ENCODE measurements at places on chromosomes 5 and 9.

GRCh38 chr5:127355337-127355736 is 64.7 kb downstream of the MEGF10 start:
- DNase-seq, result no peak

- DNase-seq, result no peak
These were observed 163.3 kb downstream of the AUH start for GRCh38 chr9:91198405-91198804.

DNA sequence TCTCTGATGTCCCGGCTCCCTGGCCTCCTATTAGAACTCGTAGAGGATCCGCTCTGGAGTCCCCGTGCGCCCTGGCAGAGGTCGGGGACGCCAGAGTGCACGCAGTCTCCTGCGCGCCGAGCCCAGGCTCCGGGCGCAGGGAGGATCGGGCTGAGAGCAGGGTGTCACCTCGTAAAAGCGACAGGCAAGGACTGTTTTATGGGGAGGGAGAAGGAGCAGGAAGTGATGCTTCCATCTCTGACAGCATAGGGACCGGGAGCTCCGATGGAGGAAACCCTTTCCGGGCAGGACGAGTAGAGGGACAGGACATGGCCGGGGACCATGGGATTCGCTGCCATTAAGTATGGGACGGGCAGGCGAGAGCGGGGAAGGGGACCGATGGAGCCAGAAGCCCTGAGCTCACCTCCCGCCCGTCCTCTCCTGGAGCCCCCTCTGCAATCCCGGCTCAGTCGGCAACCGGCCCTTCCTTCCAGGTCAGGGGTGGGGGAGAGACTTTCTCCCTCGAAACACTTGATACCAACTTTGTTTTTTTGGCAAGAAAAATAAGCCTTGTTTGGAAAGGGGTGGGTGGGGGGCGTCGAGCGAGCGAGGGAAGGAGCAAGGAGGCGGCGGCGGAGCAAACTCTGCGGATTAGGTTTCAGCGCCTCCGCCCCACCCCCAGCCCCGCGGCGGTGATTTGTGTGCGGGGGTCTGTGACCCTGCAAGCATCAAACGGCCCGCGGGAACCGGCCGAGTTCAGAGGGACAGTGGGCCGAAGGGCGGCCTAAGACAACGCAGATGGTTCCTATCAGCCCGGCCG is 12.6 kb downstream of the LMX1B start:
- no peak for DNase-seq

DNA sequence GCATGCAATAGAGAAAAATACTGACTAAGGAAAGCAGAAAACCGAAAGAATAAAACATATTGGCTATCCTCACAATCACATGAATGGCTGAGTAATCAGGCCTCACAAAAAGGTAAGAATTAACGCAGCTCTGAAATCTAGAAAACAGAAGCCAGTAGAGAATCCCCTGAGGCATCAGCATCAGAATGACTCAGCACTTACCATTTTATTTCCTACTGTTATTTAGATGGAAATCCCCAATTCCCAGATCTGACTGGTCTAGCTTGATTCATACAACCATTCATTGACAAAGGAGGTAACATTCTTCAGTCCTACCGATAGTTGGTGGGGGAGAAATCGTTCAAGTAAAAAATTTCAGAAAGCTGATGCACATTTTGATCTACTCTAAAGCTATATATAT is 1408.4 kb upstream of the WWC1 start:
- no peak for DNase-seq

- DNase-seq, result no peak
These were observed 18.8 kb upstream of the ANKRD33B start for GRCh38 chr5:10545084-10545483.

DNA sequence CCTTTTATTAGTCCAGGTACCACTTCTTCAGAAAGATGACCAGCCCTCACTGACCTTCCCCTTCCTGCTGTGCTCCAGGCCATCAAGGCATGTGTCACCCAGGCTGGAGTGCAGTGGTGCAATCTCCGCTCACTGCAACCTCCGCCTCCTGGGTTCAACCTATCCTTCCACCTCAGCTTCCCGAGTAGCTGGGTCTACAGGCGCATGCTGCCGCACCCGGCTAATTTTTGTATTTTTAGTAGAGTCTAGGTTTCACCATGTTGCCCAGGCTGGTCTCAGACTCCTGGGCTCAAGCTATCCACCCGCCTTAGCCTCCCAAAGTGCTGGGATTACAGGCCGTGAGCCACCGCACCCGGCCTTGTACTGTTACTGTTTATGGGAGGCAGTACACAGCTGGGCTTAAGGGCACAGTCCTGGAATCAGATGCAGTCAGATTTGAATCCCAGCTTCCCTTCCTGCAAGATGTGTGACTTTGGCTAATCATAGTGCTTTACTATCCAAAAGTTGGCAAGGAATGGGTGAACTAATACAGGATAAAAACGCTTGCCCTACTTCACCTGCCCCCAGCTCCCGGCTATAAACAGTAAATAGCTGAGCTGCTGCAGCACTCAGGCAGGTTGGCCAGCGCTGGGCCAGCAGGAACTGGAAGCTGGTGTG is 483 bp upstream of the EIF4EBP3 start:
- DNase-seq, result no peak

DNA sequence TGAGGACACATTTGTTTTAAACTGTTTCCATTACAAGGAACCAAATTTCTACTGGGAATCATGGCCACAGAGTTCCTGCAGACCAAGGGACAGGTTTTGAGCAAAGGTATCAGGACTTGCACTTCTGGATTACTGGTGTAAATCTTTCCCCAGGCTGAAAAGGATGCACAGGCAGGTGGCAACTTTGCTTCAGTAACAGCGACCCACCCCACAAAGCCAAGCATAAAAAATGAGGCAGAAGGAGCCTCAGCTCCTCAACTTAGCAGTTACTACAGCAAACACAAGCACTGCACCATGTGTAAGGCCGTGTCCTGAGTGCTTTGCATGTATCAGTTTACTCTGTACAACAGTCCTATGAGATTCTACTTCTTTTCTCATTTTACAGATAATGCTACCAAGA is 251.9 kb downstream of the EBF1 start:
- no peak for DNase-seq

DNA sequence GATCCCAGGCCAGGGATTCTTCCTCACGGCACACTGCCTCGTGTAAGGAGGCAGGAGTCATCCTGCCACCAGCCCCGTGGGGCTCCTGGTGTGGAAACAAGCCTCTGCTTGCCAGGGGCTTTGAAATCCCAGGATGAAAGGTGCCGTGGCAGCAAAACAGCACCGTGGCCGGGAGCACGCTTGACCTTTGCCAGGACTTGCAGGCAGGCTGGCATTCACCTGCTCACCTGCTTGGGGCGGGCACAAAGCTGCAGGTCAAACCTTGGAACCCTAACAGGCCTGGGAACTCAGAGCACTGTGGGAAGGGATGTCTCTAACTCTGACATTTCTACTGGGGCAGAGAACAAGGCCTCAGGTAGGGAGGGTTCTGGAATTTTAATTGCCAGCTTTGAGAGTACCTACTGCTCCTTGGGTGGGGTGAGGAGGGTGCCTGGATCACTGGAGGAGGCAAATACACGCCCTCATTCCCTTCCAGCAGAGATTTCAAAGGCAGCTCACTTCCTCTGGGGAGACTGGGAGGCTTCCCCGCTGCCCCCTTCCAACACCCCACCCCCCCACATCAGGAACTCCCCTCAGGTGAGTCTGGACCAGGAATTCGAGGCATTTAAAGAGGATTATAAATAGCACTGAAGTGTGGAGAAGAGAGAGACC is 45.6 kb upstream of the STXBP1 start:
- DNase-seq, result no peak

DNA sequence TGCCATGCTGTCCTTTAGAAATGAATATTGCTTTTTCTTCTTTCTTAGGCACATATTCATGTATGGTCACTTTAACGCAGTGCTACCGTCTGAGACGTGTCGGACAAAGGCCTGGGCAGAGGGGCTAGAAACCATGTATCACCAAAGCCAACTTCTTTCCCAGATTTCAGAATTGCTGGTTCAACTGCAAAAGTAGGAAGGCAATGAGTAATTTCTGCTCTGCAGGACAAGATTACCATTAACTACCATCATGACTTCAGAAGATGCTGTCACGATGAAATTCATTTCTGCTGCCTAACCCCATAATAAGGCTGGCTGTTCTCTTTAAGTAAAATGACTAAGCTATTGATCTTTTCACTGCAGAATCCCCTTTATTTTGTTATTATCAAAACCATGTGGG is 306.7 kb downstream of the PDE4D start:
- no peak for DNase-seq

GRCh38 chr5:149435015-149435376 is 55.9 kb upstream of the IL17B start:
- DNase-seq, result no peak

- no peak for DNase-seq
These were observed 193.2 kb upstream of the MAP3K1 start for GRCh38 chr5:56622141-56622540.

DNA sequence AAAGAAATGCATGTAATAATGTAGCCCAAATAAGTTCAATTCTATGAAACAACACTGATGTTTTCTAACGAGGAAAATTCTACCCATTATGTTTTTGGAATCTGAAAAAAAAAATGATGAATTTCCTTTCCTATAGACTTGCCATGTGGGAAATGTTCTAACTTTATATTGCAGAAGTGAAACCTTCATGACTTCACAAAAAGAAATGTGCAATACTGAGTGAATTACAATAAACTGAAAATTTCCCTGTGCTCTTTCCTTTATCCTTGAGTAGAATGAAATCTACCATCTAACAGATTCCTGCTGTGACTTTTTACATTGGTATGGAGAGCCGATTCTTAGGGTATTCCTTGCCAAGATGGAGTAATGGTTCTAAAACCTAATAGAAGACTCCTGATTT is 1622.5 kb downstream of the MAT2B start:
- DNase-seq, result peak; percentile 73

GRCh38 chr5:102778478-102778877 is 23.4 kb downstream of the PAM start:
- no peak for DNase-seq

DNA sequence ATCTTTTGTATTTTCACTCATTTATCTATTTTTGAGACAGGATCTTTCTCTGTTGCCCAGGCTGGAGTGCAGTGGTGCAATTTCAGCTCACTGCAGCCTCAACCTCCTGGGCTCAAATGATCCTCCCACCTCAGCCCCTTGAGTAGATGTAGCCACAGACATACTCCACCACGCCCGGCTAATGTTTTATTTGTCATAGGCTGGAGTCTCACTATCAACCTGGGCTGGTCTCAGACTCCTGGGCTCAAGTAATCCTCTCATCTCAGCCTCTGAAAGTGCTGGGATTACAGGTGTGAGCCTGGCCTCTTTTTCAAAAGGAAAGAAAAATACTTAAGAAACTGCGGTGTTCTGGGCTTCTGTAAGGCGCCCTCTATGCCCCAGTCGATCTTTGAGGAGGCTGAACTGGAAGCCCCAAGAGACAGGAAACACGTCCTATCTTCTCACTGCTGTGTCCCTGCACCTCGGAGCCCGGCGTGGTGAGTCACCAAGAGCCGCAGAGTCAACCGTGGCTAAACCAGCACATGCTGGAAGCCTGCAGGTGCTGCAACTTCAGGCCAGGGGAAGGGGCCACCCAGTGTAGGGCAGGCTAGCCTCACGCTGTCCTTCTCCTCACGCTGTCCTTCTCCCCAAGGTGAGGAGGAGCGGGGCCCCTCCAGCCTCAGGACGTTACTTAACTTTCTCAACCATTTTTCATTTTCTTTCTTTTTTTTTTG is 15.2 kb upstream of the LHX3 start:
- DNase-seq, result no peak

DNA sequence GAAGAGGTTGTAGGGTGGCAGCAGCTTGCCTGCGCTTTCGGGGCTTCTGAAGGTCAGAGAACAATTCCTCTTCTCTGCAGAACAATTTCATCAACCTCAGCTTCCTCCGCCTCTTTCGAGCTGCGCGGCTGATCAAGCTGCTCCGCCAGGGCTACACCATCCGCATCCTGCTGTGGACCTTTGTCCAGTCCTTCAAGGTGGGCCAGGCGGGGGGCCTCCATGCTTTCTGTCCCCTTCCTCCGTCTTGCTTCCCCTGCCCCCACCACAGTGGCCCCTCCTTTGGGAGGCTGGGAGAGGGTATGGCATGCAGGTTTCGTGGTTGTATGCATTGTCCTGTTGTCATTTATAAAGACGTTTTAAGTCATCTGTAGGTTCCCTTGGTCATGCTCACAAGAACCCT is 195.8 kb downstream of the CACNA1B start:
- no peak for DNase-seq

DNA sequence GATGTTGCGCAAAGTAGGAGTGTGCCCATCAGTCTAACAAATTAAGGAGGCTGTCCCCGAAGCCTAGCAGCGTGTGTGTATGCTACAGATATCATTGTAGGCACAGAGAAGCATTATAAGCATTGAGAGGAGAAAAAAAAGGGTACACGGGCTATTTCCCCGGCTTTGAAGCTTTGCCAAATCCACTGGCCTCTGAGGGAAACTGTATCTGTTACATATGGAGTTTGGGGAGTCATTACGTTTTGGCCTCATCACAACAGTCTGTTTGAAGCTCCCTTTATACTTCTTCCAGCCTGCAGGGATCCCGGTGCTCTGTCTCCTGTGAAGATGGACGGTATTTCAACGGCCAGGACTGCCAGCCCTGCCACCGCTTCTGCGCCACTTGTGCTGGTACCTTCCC is 205.9 kb downstream of the RFK start:
- no peak for DNase-seq

DNA sequence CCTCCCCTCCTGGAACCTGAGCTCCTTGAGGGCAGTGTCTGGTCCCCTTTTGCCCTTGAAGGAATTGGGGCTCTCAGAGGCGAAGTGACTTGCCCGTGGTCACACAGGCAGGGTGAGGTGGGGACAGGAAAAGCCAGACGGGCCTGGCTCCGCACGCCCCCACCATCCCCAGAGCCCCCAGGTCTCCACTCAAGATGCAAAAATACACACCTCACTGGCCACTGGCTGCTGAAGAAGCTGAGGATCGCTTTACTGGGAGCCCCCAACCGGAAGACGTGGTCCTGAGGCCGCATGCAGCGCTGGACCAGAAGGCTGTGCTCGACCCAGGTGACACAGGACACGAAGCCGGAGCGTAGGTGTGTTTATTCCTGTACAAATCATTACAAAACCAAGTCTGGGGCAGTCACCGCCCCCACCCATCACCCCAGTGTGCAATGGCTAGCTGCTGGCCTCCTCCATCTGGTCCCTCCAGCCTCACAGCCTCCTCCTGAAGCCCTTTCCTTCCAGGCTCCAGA is 7.6 kb upstream of the AK1 start:
- DNase-seq, result no peak

GRCh38 chr9:110900456-110900855 is 137.8 kb downstream of the LPAR1 start:
- no peak for DNase-seq

GRCh38 chr5:57195060-57195459 is 21.2 kb downstream of the GPBP1 start:
- DNase-seq, result no peak

All from inflammatory macrophage treated with lipopolysaccharide for 1 hour (primary cell).